ENCODE measurements at places on chromosomes 1 and 21. TPM values are rescaled to one million over a fixed set of nuclear protein-coding genes. Genes with fewer than 3 reads are reported as not detected.

GRCh38 chr1:230791986-230792564 is 44.9 kb downstream of the CAPN9 start:
- DNase-seq = no peak

DNA sequence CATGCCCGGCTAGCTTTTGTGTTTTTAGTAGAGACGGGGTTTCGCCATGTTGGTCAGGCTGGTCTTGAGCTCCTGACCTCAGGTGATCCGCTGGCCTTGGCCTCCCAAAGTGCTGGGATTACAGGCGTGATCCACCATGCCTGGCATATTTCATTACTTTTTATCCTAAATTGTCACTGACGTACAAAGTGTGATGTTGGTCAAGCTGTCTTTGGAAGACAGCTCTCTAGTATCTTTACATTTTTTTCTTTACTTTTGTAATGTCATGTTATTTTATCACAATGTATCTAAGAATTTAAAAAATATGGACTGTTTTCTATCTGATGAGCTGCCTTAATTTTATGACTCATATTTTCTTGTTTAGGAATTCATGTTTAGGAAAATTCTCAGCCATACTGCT is 72.2 kb downstream of the SPATA17 start:
- no peak for DNase-seq

Gene DCDC2B
- total RNA-seq = not detected

DNA sequence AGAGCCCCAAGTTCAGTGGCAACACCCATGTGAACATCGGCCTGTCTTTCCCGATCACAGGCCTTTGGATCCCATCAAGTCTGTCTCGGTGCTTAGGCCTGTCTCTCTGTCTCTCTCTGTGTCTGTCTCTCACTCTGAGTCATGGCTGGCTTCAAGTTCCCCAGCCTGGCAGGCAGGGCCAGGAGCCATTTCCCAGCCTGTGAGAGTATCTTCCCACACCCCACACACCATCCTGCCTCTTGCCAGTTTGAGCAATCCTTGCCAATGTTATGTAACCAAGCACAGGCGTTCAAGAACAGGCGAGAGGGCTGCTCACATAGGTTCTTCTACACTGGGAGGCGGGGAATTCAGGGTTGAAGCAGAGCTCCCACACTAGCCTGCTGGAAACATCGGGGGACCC is 70.0 kb upstream of the TMEM51 start:
- no peak for DNase-seq

GRCh38 chr21:23955135-23955843 is 1652.0 kb downstream of the MRPL39 start:
- no peak for DNase-seq

DNA sequence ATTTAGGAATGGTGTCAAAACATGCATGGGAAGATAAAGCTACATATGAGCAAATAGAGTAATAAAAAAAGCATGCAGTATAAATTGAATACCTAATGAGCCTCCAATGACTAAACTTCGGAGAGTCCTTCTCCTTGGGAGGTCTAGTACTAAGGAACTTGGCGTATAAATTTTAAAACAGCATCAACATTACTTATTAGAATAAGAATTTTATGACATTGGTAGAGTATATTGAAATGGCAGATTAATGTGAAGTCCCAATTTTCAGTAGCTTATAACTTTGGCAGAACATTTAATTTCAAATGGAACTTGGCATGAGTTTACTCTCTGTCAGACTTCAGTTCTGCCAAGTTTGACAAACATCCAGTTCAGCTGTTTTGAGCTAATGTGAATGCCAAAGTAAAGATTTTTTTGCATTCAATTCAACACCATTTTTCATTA is 104.7 kb upstream of the RGS18 start:
- no peak for DNase-seq

Gene PCBP3
- 2.3 TPM for total RNA-seq

- no peak for DNase-seq
Measured at GRCh38 chr1:55272994-55273393, 57.8 kb upstream of the USP24 start.

Gene ZNF692
- 26.9 TPM for total RNA-seq

Gene RAD54L
- 2.8 TPM for total RNA-seq

Gene OR14K1
- total RNA-seq = 0.61 TPM

Data from left colon (tissue), 2 donors.